Transverse colon (tissue), 4 donors: ENCODE measurements at places on chromosomes 5 and 9.
A peak's percentile ranks its signal among the peaks of the same experiment; 100 is the strongest.

GRCh38 chr5:179264783-179265513, 80.3 kb downstream of the ADAMTS2 start:
- peak; percentile 4 for DNase-seq

DNA sequence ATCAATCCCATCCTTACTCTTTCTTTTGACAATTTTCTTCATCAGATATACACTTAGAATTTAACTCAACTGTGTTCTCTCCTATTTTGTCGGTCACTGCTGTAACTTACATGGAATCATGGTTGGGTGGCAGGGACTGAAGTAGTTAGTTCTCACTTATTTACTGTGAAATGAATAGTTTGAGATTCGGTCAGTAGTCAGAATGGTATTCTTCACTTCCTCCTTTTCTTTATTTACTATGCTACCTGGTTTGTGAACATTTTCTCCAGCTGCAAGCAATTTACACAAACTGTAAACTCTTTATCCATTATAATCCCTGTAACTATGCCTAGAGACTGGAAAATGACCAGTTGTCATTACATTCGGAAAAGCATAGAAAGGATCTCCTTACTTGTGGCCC, 41.5 kb upstream of the GDNF start:
- DNase-seq = no peak

DNA sequence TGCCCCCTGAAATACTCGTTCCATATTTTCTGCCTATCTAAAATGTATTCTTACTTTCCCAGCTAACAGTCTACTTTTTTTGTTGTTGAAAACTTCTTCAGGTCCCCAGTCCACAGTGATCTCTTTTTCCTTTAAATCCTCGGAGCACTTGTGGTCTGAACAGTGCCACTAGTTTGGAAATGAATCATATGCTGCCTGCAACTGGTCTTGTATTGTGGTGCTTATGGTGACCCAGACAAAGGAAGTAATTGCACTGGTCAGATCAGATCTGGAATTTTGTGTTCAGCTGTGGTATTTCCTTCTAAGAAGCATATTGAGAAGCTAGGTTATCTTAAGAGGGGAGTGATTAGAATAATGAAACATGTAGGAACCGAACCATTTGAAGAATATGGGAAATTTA, 2.9 kb downstream of the UNC13B start:
- DNase-seq = no peak

DNA sequence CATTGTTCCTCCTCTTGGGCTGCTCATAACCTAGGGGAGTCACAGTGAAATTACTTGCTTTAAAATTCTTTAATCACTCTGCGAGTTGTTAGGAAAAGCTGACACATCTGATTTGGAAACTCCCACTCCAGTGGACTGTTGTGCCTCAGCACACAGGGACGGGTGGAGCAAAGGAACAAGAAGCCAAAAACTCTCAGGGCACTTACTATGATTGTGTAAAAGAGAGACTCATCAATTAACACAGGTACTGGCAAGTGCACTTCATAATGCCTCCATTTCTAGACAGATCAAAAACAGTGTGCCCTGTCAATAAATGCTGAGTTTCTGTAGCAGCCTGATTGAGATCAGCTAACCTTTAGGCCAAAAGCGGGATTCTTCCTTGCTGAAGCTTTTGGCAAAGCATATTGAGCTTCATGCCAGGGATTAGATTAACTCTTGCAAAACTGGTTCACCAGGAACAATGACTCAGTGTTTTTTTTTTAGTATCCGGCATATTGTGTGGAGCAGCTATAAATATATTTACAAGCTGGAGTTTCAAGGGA, 55.9 kb downstream of the TMC1 start:
- DNase-seq = no peak

- DNase-seq = no peak
Observed at GRCh38 chr9:90022474-90022873, 417.7 kb downstream of the GADD45G start.

DNA sequence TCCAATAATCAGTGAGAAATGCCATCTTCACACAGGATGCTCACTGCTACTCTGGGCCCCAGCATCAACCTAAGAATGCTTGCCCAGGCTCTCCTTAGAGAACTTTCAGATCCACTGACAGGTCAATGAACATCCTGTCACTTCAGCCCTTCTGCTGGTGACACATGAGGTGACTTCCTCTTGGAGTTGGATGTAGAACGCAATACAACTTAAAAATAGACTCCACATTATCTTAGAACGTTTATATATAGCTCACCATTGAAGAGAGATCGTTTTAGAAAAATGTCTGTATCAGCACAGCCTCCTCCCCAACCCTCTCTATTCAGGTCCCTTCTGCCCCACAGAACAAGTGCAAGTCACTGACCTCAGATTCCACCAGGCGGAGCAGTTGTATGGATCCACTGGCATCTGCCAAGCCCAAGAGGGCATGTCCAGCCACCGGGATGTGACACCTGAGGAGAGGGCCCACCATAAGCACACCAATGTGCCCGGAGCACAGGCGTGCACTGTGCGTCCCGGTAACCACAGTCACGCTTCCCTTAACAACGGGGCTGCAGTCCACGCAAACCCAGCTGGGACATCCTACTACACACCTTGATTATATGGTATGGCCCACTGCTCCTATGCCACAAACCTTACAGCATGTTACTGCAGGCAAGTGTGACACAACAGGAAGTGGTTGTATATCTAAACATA, 2.9 kb downstream of the DPH7 start:
- no peak for DNase-seq

DNA sequence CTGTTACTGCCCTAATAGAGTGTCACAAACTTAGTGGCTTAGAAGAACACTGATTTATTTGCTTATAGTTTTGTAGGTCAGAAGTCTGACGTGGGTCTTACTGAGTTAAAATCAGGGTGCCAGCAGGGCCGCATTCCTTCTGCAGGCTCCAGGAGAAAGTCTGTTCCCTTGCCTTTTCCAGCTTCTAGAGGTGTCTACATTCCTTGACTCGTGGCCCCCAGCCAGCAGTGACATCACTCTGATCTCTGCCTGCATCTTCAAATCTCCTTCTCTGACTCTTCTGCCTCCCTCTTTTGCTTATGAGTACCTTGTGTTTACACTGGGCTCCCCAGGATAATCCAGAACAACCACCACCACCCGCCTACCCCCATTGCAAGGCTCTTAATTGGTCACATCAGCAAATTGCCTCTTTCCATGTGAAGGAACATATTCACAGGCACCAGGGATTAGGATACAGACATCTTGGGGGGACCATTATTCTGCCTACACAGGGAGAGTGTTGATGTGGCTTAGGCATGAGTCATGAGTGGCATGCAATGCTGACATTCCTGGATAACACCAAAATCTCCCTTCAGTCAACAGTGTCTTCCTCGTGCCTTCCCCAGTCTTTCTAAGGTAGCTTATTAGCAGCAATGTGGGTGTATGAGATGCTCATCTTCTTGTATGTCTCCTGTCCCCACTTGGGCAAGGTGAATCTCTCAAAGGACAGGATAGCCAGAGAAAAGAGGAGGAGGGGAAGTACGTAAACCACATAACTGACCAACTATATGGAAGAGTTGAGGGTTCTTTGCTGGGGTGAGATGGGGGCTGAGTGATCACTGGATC, 24.4 kb downstream of the CYFIP2 start:
- DNase-seq = no peak

DNA sequence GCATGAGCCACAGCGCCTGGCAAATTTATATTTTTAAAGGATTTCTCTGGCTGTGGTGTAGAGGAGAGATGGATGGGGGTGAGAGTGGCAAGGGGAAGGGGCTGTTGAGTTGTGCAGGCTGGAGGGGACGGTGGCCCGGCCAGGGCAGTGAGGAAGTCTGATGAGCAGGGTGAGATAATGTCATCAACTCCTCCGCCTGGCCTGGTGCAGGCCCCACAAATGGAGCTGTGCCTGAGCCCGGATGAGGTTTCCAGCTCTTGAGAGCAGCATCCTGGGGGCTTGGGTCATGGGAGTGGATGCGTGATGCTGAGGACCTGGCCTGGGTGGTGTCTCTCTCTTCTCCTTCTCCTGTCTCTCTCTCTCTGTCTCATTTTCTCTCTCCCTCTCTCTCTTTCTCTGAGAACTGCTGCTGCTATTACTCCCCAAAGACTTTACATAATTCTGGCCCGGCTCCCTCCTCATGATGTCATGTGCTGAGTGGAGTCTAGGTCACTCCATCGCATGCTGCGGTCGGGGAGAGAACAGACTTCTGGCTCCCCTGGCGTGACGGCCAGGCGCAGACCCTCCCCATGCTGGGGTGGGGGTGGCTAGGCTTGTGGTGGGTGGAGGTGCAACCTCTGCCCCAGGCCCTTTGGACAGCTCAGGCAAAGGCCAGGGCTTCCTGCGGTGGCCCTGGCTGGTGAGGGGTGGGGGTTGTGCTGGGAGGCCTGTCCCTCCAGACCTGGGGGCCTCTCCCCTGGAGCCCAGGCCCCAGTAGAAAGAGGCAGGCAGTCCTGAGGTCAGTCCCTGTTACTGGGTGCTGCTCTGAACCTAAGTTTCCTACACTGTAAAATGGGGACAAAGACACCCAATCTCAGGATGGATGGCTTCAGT, 26.4 kb downstream of the FGF18 start:
- no peak for DNase-seq

DNA sequence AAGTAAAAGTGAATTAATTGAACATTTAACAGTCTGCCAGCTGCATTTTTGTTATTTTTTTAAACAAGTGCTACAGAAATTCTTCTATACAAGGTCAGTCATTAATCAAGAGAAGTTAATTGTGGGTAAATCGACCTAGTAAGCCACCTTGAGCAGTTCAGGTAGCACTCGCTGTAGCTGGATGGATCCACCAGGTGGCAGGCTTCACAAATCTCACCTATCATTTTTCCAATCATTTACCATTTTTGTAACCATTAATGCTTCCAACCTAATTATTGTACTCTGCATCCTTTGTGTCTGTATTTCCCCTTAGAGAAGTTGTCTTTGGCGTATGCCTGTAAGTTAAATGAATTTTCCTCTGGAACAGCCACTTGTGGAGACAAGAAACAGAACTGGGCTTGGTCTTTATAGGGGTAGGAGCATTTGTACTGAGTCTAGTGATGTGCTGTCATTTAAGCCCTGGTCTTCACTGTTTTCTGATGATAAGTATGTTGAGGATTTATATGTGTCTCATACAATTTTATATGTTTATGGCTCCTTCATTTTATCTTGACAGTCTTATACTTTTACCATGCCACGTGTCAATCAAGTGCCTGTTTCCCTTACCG, 39.5 kb downstream of the CD180 start:
- peak; percentile 45 for DNase-seq

DNA sequence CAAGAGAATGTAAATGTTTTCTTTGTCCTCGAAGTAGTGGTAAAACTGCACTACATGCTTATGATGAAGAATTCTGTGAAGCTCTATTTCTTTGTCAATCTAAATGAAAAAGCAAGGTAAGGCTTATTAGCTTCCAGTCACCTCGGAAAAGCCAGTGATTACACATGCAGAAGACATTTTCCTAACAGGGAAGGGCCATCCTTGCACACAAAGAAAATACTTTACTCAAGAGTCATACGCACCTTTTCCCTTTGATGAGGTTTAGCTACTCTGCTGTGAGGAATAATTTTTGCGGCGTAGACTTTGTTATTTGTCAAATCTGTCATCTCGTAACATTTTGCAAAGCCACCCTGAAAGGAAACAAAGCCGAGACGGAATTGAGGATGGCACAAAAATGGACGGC, 1.1 kb downstream of the PLK2 start:
- no peak for DNase-seq

GRCh38 chr5:177389241-177390169, 5.3 kb downstream of the SLC34A1 start:
- no peak for DNase-seq
